ENCODE measurements at places on chromosomes 12 and 14. TPM values are rescaled to one million over a fixed set of nuclear protein-coding genes. Genes with fewer than 3 reads are reported as not detected.

DNA sequence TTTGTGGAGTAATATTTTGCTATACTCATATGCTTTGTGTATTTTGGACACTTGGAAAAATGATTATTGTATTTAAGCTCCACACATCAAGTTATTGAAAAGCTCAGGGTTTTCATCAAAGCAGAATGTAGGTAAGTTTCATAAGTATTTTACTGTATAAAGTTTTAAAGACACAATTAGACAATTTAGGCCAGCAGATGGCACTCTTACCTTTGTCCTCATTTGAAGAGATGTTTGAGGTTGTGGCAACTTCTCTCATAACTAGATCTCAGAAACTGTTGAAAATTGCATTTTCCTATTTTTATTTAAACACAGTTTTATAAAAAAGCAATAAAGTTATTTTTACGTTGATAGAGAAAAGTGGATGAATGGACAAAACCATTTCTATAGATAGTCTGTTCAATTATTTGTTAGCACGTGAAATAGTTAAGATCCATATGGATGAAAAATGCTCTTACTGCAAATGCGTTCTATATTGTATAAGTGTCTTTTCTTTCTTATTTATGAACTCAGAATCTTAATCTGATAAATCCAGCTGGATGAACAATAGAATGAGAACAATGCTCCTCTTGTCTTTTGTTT is 300.0 kb downstream of the AEBP2 start:
- no peaks in the 10 kb centered on the region for H3K36me3 ChIP-seq
- H3K4me3 ChIP-seq, result no peak overlapping the region
- H3K4me1 ChIP-seq, result peaks cover 30% of the 10 kb centered on the region
- DNase-seq, result peak; percentile 47
- H3K27me3 ChIP-seq, result no peaks in the 10 kb centered on the region

DNA sequence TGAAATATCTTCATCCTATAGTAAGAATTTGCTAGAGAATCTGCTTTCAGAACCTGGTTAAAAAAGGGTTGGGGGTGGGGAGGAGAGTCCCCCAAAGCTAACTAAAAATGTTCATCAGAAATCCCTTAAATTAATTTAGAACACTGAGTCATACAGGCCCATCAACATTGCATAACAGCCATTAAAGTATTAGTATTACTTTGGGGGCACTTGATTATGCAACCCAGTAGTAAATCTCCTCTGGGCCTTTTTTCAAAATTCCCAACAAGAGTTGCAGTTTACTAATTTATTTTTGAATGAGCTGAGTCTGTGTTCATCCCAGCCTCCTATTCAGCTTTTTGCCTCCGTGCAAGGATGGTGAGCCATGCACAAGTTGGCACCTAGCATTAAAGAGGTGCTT is 8.8 kb upstream of the SLC24A4 start:
- no peak for DNase-seq
- no peaks in the 10 kb centered on the region for H3K27me3 ChIP-seq
- no peaks in the 10 kb centered on the region for H3K4me1 ChIP-seq
- H3K4me3 ChIP-seq, result no peak overlapping the region
- H3K36me3 ChIP-seq, result no peaks in the 10 kb centered on the region
- H3K27ac ChIP-seq, result no peak overlapping the region

DNA sequence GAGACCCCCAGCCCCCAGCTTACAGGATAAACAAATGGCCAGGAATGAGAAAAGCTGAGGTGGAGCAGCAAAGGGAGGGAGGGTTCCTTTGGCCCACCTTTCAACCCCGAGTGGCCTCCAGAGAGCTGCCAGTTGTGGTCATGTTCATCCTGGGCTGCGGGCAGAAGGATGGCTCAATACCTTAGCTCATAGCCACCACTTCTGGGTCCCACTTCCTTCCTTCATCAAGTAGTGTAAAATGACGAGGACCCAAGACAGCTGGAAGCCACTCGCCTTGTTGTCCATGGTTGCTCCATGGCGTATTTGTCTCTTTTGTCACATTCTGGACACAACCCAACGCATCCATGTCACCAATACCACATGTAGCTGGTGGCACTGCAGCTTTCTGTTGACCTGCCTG is 24.2 kb downstream of the CRACR2A start:
- no peak for DNase-seq
- H3K4me3 ChIP-seq, result no peak overlapping the region
- no peaks in the 10 kb centered on the region for H3K36me3 ChIP-seq
- H3K27me3 ChIP-seq, result peaks cover 4% of the 10 kb centered on the region
- no peaks in the 10 kb centered on the region for H3K4me1 ChIP-seq

The CYP46A1 gene
- total RNA-seq, result 0.22 TPM

DNA sequence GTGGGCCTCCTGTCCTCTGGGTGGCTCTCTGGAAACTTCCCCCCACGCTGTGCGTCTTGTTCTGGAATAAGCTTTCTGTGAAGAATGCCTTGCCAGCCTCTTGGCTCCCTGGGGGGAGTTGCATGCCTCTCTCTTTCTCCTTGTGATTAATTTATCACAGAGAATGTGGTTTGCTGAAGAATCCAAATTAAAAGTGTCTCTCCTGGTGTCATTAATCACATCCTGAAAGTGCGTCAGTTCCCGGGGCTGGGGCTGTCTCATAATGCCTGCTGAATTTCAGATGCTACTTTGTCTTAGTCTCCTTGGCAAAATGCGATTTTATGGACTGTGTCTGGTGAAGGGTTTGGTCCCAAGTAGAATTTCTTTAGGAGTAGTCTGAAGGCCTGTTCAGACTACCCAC is 787.7 kb upstream of the TMEM132C start:
- H3K27ac ChIP-seq, result peak overlapping the region; percentile 50
- no peaks in the 10 kb centered on the region for H3K27me3 ChIP-seq

DNA sequence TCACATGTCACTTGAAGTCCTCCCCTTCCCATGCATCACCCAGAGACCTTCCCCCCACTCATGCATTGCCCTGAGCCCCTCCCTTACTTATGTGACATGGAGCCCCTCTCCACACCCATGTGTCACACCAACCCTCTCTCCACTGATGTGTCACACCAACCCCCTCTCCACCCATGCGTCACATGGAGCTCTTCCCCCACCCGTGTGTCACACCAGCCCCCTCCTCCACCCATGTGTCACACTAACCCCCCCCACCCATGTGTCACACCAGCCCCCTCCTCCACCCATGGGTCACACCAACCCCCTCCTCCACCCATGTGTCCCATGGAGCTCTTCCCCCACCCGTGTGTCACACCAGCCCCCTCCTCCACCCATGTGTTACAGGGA is 30.4 kb downstream of the RTL1 start:
- DNase-seq, result no peak
- no peak overlapping the region for H3K4me3 ChIP-seq
- peaks cover 14% of the 10 kb centered on the region for H3K36me3 ChIP-seq
- H3K27ac ChIP-seq, result no peak overlapping the region
- no peaks in the 10 kb centered on the region for H3K4me1 ChIP-seq

The KITLG gene
- total RNA-seq, result 3.1 TPM

The ASCL4 gene
- total RNA-seq, result not detected

- H3K27me3 ChIP-seq, result no peaks in the 10 kb centered on the region
- no peak overlapping the region for H3K27ac ChIP-seq
- H3K36me3 ChIP-seq, result peaks cover 24% of the 10 kb centered on the region
- H3K4me3 ChIP-seq, result no peak overlapping the region
- H3K4me1 ChIP-seq, result no peaks in the 10 kb centered on the region
These were observed 143.1 kb downstream of the PCNX1 start for GRCh38 chr14:71050227-71050823.

DNA sequence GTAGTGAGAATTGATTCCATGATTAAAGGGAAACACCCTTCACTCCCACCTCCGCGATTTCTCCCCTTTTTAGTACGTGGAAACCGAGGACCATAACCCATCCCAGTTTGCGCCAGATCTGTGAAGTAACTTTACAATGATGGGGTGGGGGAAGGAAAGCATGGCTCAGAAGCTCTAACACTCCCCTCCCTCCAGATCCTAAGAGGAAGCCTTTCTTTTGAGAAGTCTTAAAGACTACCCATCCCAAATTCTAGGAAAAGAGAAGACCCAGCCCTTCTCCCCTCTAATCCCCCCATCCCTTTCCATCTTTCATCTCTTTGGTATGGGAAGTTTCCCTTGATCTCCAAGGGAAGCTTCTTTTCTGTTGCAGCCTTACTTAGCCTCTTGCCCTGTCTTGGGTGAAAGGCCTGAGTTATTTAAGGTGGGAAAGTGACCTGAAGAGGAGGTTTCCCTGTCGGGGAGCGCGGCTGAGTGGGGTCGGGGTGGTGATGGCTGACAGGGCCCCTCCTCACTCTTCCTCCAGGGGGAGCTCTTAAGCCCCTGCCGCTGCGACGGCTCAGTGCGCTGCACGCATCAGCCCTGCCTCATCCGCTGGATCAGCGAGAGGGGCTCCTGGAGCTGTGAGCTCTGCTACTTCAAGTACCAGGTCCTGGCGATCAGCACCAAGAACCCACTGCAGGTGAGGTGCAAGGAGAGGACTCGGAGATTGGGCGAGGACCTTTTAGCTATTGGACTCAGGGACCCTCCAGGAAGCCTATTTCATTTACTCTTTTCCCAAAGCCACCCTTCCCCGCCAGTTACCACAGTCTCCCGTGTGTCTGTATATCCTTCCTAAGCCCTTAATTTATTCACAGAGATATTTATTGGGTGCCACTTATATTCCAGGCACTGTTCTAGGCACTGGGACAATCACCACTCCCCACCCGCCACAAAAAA is 1.8 kb downstream of the MARCHF9 start:
- peak; percentile 90 for DNase-seq
- peaks cover 19% of the 10 kb centered on the region for H3K36me3 ChIP-seq
- H3K27me3 ChIP-seq, result peaks cover 29% of the 10 kb centered on the region

The HVCN1 gene
- not detected for total RNA-seq

The IL31 gene
- not detected for total RNA-seq

- peaks cover 9% of the 10 kb centered on the region for H3K36me3 ChIP-seq
- H3K4me3 ChIP-seq, result no peak overlapping the region
- peaks cover 9% of the 10 kb centered on the region for H3K4me1 ChIP-seq
- no peaks in the 10 kb centered on the region for H3K27me3 ChIP-seq
- no peak for DNase-seq
- no peak overlapping the region for H3K27ac ChIP-seq
These were observed 54.4 kb downstream of the SETD3 start for GRCh38 chr14:99426265-99426664.

- no peak overlapping the region for H3K4me3 ChIP-seq
- H3K27me3 ChIP-seq, result no peaks in the 10 kb centered on the region
- no peak for DNase-seq
- H3K4me1 ChIP-seq, result no peaks in the 10 kb centered on the region
These were observed 367.7 kb downstream of the SLC16A7 start for GRCh38 chr12:59963546-59963945.

- no peaks in the 10 kb centered on the region for H3K27me3 ChIP-seq
- H3K27ac ChIP-seq, result no peak overlapping the region
- no peaks in the 10 kb centered on the region for H3K36me3 ChIP-seq
- no peaks in the 10 kb centered on the region for H3K4me1 ChIP-seq
- H3K4me3 ChIP-seq, result no peak overlapping the region
These were observed 88.9 kb upstream of the BTG1 start for GRCh38 chr12:92234533-92234932.

The DLK1 gene
- not detected for total RNA-seq

GRCh38 chr12:30357766-30358490 is 337.7 kb downstream of the IPO8 start:
- no peak overlapping the region for H3K4me3 ChIP-seq
- no peaks in the 10 kb centered on the region for H3K4me1 ChIP-seq
- H3K27me3 ChIP-seq, result no peaks in the 10 kb centered on the region
- no peaks in the 10 kb centered on the region for H3K36me3 ChIP-seq
- no peak overlapping the region for H3K27ac ChIP-seq

DNA sequence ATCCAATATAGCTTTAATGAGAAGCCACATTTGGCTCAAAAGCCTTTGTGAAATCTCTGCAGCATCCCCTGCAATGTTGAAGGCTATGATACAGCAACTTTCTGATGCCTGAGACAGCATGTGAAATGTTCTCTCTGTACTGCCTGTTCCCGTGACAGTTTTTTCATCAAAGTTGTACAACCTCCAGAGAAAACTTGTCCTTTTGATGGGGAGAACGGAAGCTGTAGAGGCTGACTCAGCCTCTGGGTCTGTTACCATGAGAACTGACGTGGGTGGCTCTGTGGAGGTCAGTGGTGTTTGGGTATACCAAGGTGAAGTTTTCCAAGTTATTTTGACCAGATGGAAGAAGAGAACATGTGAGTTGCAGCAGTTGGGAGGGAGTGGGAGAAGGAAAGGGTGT is 17.0 kb downstream of the SLC4A8 start:
- peaks cover 8% of the 10 kb centered on the region for H3K4me1 ChIP-seq
- no peak overlapping the region for H3K4me3 ChIP-seq
- H3K27me3 ChIP-seq, result no peaks in the 10 kb centered on the region
- DNase-seq, result no peak

Data from SJSA1 (cell line).